Omental fat pad (tissue), 4 donors: ENCODE measurements at places on chromosomes 6 and 20. TPM values are rescaled to one million over a fixed set of nuclear protein-coding genes. Genes with fewer than 3 reads are reported as not detected.

- no peak for DNase-seq
Measured at GRCh38 chr6:114101255-114101654, 130.3 kb upstream of the HDAC2 start.

DNA sequence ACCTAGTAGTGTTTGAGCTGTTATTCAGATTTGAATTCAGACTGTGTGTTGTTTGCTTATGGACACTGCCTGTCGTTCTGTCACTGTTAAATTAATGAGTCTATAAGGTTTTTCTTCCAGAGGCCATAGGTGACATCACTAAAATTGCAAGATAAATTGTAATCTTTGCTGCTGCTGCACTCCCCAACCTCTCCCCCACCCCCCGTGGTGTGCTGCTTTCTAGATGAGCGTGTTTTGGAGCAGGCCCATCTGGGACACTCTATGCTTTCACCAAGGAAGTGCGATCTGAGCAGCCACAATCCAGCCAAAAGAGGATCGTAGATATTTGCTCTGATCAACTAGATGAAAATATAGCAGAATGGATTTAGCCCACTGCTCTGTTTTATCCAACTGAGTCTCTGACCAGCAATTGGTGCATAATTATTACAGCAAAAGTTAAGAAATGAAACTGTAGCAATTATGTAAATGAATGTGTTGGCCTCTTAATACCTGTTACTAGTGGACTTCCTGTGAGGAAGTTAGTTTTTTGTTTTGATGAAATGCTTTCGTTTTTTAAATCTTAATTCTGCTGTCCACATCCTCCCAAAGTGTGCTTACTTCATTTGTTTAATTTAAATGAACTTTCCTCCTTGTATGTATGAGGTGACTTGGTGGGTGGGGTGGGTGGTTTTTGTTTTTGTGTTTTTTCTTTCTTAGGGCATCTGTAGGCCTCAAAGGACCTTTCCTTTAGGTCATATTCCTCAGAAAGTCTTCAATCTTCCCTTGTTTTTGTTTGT, 58.1 kb downstream of the RPRD1B start:
- no peak for DNase-seq

Gene TINAG
- not detected for total RNA-seq

Gene DEFB118
- total RNA-seq: not detected

Gene HLA-G
- total RNA-seq: not detected
